ENCODE measurements at places on chromosomes 1 and 21.

GRCh38 chr1:94105957-94106529 lies 14.9 kb downstream of the ABCA4 start:
- H3K27ac ChIP-seq: no peak overlapping the region
- DNase-seq: no peak
- H3K4me1 ChIP-seq: no peaks in the 10 kb centered on the region
- no peak overlapping the region for H3K4me3 ChIP-seq

- no peak for DNase-seq
- H3K4me3 ChIP-seq: no peak overlapping the region
- no peaks in the 10 kb centered on the region for H3K27me3 ChIP-seq
- no peaks in the 10 kb centered on the region for H3K36me3 ChIP-seq
- H3K27ac ChIP-seq: no peak overlapping the region
These were observed 66.9 kb downstream of the ST6GALNAC5 start for GRCh38 chr1:76933847-76934815.

DNA sequence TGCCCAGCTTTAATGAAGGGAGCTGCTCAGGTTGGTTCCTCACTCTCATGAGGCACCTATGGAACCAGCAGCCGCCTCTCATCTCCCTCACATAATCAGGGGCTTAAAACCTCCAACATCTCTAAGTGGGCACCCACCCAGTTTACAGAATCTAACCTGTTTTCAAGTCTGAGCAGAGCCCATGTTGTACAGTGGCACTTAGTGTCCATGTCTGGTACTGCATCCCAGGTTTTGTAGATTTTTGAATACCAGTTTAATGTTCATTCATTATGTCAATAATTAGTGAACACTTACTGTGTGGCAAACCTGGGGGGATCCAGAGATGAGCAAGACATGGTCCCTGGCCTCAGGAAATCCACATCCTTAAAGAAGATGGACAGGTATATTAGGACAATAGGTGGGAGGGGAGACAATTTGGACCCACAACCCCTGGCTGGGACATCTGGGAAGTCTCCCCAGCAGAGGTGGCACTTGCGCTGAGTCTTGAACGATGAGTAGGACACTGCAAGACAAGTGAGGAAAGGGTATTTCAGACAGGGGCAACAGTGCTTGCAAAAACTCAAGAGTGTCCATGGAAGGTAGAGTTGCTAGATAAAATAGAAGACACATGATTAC lies 83.3 kb downstream of the LACTBL1 start:
- no peak overlapping the region for H3K4me3 ChIP-seq
- H3K4me1 ChIP-seq: 0 out of 2 replicates have a peak, but pooled peaks cover 5% of the 10 kb centered on the region
- no peak overlapping the region for H3K27ac ChIP-seq

GRCh38 chr1:182297335-182297734 lies 94.3 kb downstream of the GLUL start:
- peaks cover 37% of the 10 kb centered on the region for H3K4me1 ChIP-seq
- H3K36me3 ChIP-seq: no peaks in the 10 kb centered on the region
- H3K27me3 ChIP-seq: no peaks in the 10 kb centered on the region
- H3K4me3 ChIP-seq: no peak overlapping the region
